ENCODE measurements at places on chromosomes 13 and 19.

DNA sequence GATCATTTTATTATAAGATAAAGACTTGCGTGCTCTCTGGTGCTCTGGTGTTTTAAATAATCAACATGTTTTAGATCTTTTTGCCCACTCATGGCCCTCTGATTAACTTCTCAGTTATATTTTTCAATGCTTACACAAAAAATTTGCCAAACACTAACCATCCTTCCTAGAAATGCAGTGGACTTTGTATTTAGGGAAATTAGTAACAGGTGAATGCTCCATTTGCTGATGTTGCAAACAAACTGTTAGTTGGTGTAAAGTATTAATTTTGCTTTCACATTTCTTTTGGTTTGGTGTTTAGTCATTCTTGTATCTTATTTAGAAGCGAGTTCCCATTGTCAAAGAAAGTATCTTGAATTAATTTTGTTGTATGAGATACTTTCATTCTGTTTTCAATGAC is 2.7 kb downstream of the KL start:
- no peak for DNase-seq

- no peak for DNase-seq
Measured at GRCh38 chr19:42096255-42096837, 20.4 kb downstream of the ZNF574 start.

GRCh38 chr13:74966814-74967424 is 515.0 kb downstream of the TBC1D4 start:
- no peak for DNase-seq

- DNase-seq = no peak
Measured at GRCh38 chr13:31409678-31410356, 210.0 kb downstream of the B3GLCT start.

- no peak for DNase-seq
Measured at GRCh38 chr19:51252306-51253079, 1.6 kb downstream of the SIGLECL1 start.

DNA sequence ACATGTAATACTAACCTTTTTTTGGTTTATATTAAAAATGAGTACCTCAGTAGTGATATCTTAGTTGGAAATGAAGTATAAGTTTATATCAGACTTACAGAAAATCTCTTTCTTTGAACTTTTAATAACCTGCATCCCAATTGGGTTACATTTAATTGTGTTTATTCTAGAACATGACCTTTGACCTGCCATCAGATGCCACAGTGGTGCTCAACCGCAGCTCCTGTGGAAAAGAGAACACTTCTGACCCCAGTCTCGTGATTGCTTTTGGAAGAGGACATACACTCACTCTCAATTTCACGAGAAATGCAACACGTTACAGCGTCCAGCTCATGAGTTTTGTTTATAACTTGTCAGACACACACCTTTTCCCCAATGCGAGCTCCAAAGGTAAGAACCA is 12.4 kb downstream of the LAMP1 start:
- no peak for DNase-seq

GRCh38 chr19:29287061-29287460 is 74.1 kb upstream of the UQCRFS1 start:
- DNase-seq = no peak

- DNase-seq = no peak
Measured at GRCh38 chr19:22882797-22883196, 50.7 kb downstream of the ZNF723 start.

GRCh38 chr19:21147540-21147939 is 5.7 kb downstream of the ZNF431 start:
- no peak for DNase-seq
